Osteocyte (in vitro differentiated cells): ENCODE measurements at places on chromosomes 3 and 15.

DNA sequence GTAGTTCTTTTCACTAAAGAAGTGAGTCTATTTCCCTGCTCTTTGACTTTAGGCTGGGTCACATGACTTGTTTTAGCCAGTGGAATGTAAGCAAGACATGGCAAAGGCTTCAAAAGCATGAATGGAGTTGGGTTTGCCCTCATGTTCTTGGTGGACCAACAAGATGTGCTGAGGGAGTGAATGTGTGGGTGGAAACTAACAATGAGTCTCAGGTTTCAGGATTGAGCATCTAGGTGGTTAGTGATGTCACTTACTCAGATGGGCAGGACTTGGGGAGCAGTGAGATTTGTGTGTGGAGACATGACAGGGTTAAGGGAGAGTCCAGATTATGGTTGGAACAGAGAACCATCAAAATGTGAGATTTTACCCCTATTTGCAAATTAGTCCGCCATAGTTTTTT is 181.4 kb upstream of the UBE2E1 start:
- DNase-seq = no peak

DNA sequence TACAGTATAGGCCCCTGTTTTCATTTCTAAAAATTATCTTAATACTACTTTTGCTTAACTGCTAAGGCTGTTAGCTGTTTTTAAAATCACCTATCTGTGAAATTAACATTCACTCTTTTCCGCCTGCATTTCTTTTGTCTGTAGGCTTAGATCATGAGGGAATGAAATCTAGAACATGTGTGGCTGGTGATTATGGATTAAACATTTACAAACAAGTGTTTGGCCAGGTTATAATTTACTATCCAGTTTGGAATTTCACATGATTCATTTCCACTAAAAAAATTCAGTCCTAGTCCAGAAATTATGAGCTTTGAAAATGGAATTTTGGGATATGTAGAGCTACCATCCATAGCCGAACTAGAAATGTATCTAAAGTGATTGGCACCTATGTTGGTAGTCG is 39.1 kb downstream of the GOLM2 start:
- no peak for DNase-seq

GRCh38 chr15:32119694-32120330 is 89.5 kb downstream of the CHRNA7 start:
- peak; percentile 68 for DNase-seq

GRCh38 chr15:89398896-89399237 is 64.2 kb upstream of the POLG start:
- DNase-seq = no peak

- no peak for DNase-seq
These were observed 353.0 kb downstream of the PLOD2 start for GRCh38 chr3:145807990-145808389.

DNA sequence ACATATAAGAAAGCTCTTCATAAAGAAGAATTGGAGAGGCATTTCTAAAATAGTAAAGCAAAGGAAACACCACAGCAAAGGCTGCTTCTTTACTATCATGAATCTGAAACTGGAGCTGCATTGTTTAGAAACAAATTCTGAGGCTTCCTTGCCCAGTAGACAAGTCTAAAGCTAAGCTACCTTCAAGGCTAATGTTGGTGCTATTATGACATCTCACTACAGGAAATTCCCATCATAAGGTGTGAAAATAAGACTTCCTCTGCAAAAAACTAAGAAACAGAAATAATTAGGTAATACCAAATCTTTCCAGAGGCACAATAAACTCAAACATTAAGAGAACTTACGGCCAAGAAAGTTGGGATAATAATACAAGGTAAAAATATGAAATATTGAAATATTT is 89.9 kb upstream of the P3H2 start:
- DNase-seq = no peak

- DNase-seq = no peak
These were observed 4.3 kb upstream of the FRMD5 start for GRCh38 chr15:44199393-44199792.

GRCh38 chr3:142148044-142148791 is 1.1 kb downstream of the TFDP2 start:
- no peak for DNase-seq

- DNase-seq = no peak
These were observed 74.2 kb downstream of the DPPA2 start for GRCh38 chr3:109242187-109242523.

DNA sequence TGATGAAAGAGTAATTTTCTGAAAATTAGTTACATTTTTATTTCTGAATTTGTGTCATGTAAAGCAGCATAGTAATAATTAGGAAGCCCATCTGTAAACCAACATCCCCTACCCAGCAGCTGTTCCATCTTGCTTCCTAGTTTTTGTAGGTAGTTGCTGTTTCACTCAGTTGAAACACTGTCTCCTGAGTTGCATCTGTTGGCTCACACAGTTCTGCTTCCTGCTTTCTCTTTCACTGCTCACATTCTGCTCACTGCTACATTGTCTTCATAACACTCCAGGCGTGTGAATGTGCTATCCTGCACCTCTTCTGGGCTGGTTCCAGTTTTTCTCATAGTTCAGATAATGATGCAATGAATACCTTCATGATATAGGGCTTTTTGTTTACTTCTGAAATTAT is 123.4 kb downstream of the EPHB1 start:
- DNase-seq = no peak

DNA sequence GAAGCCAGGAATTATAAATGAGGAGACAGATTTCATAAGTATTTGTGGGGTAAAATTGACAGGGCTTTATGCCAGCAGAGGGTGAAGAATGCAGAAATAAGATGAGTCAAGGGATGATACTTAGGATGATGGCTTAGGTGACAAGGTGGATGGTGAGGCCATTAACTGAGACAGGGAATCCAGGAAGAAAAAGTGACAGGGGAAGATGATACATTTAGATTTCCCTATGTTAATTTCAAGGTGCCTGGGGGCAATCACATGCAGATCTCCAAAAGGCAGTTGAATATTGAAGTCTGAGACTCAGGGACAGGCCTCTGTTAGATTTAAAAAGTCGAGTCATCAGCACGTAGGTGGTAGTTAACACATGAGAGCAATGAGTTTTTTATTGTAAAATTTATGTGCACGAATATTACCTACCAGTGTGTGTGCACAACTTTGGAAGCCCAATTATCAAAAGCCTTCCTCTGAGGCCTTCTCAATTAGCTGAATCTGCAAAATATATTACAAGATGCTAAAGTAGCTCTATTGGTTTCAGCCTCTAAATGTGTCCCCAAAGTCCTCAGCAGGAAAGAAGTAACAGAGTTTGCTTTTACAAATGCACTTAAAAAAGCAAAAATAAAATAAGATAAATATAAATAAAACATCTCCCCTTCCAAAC is 67.9 kb upstream of the CHL1 start:
- no peak for DNase-seq

GRCh38 chr3:72820415-72820814 is 27.8 kb downstream of the SHQ1 start:
- no peak for DNase-seq

GRCh38 chr3:134027631-134028030 is 2.1 kb downstream of the SLCO2A1 start:
- DNase-seq = no peak

GRCh38 chr3:47017504-47018268 is 38.2 kb downstream of the NBEAL2 start:
- no peak for DNase-seq

DNA sequence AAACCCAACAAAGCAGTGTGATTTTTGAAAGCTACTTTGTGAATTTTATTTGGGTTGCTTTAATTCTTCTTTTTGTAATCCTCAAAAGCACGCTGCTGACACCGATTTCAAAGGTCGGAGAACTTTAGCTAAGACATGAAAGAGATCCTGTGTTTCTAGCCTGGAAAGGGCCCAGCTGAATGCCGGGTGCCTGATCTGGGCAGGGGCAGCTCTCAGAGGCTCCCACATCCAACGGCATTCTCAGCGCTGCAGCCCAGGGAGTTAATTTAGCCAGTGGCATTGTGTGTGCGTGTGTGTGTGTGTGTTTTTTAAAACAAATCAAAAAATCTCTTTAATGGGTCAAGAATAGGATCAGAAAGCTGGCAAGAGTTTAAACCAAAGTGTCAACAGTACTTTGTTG is 6.6 kb downstream of the RBP1 start:
- DNase-seq = no peak

GRCh38 chr15:71634820-71635560 is 175.4 kb upstream of the NR2E3 start:
- DNase-seq = no peak

- DNase-seq = no peak
These were observed 26.4 kb upstream of the APEH start for GRCh38 chr3:49647741-49648140.

DNA sequence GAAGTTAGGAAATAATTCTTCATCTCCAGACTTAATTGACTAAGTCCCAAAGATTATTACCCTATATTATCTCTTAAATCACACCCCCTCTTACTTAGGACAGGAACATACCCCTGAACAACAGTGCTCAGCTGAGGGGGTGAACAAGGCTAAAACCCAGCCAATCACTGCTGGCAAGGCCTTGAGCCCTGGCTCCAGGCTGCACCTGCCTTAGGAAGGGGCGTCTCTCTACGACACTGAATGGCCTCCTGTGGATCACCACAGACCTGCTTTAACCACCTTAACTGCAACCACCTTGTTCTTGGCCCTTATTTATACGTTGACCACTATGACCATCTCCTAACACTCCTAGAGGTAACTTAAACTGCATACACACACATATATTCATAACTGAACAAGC is 267.4 kb upstream of the THBS1 start:
- DNase-seq = no peak

GRCh38 chr3:175208326-175208725 is 349.2 kb downstream of the NAALADL2 start:
- no peak for DNase-seq

DNA sequence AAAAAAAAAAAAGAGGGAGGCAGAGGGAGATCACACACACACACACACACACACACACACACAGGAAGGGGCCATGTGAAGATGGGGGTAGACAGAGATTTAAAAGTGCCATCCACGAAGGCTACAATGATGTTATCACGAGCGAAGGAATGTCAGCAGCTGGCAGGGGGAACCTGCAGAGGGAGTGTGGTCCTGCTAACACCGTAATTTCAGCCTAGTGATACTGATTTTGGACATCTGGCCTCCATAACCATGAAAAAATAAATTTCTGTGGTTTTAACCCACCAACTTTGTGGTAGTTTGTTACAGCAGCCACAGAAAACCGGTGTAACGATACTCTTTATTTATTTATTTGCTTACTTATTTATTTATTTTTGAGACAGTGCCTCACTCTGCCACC is 76.0 kb downstream of the TMCO5A start:
- no peak for DNase-seq

DNA sequence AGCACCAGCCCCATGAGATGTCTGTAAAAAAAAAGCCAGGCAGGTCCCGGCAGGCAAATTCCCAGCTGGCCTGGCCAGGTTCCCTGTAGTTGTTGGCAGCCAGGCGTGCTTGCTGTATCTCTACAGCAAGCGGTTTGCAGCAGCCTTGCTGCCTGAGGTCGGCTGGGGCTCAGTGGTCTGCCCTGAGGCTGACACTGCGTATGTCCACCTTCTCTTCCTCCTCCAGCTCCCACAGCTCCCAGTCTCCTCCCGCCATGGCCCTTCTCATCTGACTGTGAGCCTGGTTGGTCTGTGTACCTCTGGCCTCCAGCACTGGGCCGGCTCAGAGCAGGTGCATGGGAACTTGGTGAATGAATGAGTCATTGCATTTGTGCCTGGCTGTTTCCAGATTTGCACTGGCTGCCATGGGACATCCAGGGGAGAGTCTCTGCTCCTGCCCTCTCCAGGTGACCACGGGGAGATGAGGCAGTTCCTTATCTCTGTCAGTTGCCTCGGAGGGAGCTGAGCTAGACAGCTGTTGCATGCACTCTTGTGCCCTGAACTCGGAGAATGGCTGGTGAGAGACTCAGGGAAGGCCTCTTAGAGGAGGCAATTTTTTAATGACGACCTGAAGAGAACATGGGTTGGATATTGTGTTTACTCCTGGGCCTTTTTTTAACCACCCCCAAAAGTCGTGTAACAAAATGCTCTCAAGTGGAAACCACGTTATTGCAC is 43.0 kb downstream of the SPSB4 start:
- DNase-seq = no peak

GRCh38 chr3:126684218-126684751 is 19.8 kb upstream of the CHCHD6 start:
- no peak for DNase-seq

GRCh38 chr3:188789251-188789650 is 382.5 kb upstream of the TPRG1 start:
- no peak for DNase-seq

DNA sequence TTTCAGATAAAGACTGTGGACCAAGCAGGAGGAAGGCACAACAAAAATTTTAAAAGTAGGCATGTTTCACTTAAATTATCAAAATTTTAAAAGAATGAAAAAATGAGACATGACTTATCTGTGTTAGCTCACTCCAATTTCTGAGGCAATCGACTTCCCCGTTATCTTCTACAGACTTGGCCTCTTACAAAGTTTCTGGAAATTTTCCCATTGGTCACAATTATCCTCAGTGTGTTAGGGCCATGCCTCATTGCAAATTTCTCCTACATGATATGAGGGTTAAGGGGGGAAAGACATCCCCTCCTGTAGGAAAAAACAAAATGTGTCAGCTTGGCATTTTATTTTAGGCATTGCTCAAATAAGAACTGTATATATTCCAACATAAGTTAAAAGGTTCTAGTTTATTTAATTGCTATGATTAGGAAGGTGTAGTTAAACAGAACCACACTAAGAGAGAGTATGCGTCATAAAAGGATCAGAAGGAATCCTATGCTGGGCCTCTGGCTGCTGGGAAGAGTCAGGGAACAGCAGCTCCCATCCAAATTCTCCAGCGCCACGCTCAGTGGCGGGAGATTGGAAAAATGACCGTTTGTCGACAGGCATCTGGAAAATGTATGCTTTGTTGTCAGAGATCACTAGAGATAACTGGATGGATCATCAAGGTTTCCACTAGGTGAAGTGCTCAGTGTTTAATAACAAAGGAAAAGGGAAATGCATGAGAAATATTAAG is 463.6 kb upstream of the NR2F2 start:
- no peak for DNase-seq

- DNase-seq = no peak
These were observed 111.4 kb downstream of the OPA1 start for GRCh38 chr3:193704431-193704830.

DNA sequence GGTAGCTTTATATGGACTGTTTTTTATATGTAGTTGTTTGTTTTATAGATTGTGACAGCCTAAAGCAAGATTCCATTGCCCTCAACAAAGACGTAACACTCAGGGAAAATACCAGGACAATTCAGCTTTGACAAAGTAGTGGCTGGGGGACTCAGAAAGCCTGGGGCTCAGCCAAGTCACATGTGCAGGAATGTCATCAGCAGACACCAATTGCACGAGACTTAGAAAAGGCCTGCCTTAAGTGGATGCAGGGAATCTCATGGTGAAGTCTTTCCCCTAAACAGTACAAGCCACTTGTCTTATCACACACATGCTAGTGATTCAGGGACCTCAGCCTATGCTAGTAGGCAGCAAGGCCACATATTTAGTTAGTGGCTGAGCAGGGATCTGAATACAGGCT is 381.8 kb upstream of the THBS1 start:
- DNase-seq = no peak
